Activated T-cell treated with anti-CD3 and anti-CD28 coated beads, Interleukin-2, amount 50 U/mL, for 24 hours (primary cell): ENCODE measurements at places on chromosomes 1 and 21.

GRCh38 chr1:119771016-119771415, 2.3 kb upstream of the HMGCS2 start:
- DNase-seq = no peak

- DNase-seq = peak; percentile 40
These were observed 32.8 kb upstream of the ABCD3 start for GRCh38 chr1:94385308-94385929.

DNA sequence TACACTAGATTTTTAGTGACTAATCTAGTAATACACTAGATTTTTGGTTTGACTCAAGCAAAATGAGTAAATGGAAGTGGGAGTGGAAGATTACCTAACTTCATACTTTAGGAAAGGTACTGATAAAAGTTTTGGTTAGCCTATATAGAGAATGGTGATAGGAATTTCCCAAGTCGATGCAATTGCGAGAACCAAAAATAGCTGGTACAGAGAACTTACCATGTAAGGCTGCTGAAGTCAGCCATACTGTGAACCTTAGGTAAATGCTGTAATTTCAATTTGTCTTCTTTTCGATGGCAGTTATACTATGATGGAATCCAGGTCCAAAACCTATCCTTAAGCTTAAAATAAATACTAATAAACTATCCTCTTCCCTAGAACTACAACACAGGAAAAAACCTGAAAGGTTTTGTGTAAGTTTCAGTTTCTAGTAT, 4.6 kb downstream of the PNRC2 start:
- DNase-seq = no peak

GRCh38 chr1:117147341-117147831, 25.8 kb upstream of the TRIM45 start:
- DNase-seq = no peak

- DNase-seq = no peak
These were observed 16.8 kb downstream of the TNFSF4 start for GRCh38 chr1:173190101-173190936.

DNA sequence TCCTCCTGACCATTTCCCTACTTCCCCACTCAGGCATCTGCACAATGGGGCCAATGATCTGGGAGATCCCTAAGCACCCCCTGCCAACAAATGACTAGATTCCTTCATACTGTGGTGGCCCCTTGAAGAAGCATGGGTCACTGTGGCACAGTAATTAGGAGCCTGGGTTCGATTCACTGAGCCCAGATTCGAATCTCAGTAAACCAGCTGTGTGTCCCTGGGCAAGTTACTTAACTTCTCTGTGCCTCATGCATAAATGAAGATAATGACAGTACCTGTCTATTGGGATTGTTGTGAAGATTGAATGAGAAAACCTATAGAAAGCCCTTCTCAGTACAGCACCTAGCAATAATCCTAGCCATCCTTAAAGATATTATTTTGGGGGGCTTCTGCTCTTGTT, 27.5 kb downstream of the SPAG17 start:
- no peak for DNase-seq

DNA sequence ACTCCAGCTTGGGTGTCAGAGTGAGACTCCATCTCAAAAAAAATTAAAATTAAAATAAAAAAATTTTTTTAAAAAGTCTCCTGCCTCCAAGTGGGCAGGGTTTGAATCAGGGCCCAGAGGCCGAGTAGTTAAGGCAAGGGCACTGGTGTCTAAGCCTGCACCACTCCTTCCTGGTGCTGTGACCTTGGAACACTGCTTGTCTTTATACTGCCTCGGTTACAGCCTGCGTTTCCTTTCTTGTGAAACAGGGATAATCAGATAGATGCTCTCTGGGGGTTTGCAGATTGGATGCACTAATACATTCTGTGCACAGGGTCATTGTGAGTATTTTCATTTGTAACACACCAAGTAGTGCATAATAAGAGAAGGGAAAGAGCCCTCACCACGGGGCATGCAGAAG, 58.4 kb upstream of the EFHD2 start:
- DNase-seq = no peak

GRCh38 chr21:25791319-25791718, 56.5 kb downstream of the GABPA start:
- DNase-seq = no peak

- no peak for DNase-seq
These were observed 11.6 kb downstream of the KYAT3 start for GRCh38 chr1:88980870-88981269.

GRCh38 chr1:22255341-22256212, 112.7 kb upstream of the WNT4 start:
- DNase-seq = no peak

DNA sequence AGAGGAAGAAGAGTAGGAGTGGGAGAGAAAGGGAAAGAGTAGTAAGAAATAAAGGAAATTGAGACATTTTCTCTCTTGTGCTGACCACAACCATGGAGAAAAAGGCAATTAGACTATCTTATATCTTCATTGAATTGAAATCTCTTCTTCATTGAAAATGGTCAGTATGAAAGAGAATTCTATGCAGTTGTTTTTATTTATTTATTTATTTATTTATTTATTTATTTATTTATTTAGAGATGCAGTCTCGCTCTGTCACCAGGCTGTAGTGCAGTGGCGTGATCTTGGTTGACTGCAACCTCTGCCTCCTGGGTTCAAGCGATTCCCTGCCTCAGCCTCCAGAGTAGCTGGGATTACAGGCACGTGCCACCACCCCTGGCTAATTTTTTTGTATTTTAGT, 447.1 kb downstream of the PTPRC start:
- DNase-seq = no peak

- DNase-seq = no peak
These were observed 380.9 kb upstream of the PRMT6 start for GRCh38 chr1:106675558-106675957.

DNA sequence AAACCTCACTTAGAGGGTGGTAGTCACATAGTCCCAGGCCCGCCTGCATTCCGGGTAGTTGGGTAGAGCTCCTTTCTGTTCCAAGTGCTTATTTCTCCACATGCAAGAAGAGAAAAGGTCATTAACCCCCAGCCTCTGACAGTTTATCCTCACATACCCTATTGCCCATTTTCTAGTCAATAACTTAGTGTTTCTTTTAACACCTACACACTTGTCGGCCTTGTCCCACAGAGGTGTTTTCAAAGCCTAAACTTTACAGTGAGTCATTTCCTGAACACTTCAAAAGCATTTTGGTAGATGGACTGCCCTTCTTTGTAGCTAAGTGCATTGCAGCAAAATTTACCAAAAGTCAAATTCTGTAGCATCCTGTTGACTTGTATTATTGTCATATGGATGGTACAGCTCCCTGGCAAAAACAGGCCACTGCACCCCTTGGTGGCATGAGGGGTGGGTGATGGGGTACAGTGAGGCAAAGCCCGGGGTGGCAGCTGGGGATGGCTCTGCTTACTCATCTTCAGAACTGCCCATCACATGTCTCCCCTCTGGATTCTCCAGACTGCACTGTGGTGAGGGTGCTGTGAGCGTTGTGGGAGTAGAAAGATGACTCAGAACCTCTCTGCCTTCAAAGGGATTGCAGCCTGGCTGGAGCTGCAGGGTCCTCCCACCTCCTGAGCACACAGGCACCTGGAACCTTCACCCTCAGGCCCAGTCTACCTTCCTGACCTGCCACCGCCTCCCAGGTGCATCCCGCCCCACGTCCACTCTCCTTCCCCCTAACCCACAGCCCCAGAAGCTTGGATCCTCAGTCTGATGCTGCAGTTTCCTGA, 45.8 kb upstream of the DMRTB1 start:
- peak; percentile 70 for DNase-seq

DNA sequence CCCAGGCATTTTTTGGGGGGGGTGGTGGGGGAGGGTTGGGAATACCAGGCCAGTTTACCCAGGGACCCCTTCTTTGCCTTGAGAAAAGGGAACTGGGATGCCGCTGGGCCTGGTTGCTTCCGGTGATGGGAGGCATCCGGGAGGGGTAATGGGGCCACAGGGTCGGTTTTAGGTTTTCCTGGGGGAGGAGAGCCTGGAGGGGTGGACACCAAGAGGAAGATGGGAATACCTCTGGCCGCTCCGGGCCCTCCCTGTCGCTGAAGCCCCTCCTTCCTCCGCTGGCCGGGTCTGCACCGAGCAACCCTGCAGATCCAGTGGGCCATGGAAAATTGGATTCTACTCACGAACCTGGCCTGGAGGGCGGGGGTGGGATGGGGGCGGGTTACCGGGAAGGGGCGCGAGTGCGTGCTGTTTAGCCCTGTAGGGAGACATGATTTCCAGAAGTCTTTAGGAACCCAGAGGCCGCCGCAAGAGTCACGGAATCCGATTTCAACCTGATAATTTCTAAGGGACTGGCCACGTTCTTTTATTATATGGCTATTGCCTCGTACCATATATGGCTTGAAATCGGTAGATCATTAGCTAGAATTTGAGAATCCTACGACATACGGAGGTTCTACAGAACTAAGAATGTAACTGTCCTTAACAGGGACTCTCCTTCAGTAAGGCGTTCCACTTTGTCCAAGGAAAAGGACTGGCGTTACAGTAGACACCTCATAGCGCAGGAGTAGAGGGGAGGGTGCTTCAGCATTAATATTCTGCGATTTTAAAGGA, 749 bp downstream of the AKIRIN1 start:
- no peak for DNase-seq

GRCh38 chr1:178942285-178943198, 71.7 kb upstream of the ANGPTL1 start:
- DNase-seq = no peak

DNA sequence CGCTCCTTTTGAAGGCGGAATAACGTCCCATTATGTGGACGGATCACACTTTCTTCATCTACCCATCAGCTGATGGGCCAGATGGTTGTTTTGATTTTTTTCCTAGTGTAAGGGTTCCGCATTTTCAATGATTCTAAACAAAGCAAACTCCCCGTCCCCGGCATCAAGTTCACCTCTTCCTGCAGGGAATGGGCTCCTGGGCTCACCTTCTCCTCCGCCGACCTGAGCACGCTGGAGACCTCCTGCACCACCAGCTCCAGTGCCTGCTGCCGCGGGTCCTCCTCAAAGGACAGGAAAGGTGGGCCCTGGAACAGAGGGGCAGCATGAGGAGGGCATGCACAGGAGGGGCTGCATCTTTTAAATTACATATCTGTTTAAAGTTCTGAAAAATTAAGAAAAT, 11.9 kb downstream of the C2CD2 start:
- DNase-seq = no peak

DNA sequence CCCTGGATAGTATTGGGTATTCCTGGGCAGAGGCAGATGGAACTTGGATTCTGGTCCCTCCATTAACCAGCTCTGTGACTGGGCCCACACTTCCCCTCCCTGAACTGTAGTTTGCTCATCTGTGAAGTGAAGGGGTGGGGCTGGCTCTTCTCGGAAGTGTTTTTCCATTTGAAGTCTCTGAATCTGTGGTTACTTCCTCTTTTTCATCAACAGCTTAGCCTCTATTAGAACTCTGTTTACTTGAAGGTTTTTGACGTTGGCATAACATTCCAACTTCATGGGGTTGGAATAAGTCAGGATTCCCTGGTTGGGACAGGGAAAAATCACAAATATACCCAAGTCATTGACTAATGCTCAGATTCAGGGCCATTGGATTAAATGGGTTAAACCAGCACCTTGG, 3.6 kb downstream of the KIAA0040 start:
- peak; percentile 61 for DNase-seq

DNA sequence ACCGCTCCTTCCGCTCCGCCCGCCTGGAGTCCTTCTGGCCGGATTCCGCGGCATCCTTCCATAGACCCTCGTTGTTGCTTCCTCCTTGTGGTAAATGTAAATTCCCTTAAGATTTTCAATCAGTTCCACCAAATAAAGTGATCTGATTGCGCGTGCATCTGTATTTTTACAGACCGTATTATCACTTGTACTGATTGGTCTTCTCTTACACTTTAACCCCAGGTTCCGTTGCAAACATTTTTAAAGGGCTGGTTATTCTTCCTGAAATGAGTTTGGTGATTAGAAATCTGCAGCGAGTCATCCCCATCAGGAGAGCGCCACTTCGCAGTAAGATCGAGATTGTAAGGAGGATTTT, 483 bp downstream of the YBEY start:
- DNase-seq = no peak

GRCh38 chr1:7572654-7573152, 198.4 kb upstream of the VAMP3 start:
- no peak for DNase-seq

- no peak for DNase-seq
These were observed 66.4 kb downstream of the DMRTB1 start for GRCh38 chr1:53525595-53525994.

DNA sequence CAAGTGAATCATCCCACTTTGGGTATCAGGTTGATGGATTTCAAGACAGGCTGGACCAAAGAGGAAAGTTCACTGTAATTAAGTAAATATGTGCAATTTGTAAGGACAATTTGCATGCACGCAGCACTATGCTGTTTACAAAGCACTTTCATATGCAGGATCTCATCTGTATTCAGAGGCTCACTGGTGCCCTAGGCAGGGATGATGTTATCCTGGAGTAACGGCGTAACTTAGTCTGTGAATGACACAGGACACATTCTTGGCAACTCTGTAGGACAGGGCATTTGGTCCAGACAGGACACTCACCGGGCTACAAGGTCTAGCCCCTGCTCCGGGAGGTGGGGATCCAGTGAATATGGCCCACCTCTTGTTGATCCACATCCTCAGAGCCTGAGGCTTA, 365.4 kb upstream of the DUSP10 start:
- DNase-seq = no peak

- DNase-seq = no peak
These were observed 32.1 kb upstream of the PLPPR4 start for GRCh38 chr1:99232172-99232571.

DNA sequence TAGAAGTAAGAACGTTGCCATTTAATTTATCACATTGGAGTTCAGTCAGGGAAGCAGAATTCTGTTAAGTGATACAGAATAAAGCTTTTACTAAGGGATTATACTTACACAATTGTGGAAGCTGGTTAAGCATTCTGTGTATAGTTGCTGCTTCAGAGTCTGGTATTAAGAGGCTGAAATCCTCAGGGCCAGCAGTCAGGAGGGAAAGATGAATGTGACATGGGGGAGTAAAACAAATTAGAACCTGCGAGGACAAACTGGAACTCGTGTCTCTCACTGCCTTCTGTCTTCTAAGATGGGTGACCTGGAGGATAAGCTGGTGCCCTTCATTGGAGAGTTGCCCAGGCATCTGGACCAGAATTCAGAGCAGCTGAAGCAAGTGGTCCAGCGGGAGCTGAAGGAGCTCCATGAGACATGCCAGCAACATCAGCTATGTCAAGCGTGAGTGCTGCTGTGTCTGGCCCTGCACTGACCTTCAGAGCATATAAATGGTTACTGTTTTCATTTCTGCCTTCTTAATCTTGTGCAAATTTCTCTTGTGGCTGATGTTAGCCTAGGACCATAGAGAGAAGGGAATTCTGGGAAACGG, 23.0 kb downstream of the MARK1 start:
- DNase-seq = no peak

DNA sequence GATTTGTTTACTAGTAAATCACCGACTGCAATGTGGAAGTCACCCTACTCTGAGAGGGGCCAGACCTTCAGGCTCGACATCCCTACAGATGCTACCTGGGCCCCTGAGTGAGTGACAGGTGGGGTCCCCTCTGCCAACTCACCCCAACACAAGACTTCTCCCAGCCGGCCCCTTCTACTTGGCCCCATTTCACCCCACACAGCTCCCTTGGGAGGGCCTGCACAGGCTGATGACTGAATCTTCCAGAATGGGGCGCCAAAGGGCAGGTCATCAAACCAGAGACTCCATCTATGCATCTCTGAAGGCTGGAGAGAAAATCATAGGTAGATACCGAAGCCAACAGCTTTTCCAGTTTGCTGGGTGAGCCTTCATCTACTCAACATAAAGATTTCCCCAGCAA, 9.4 kb upstream of the S100A8 start:
- DNase-seq = no peak
